ENCODE measurements at places on chromosomes 3 and 15. TPM values are rescaled to one million over a fixed set of nuclear protein-coding genes. Genes with fewer than 3 reads are reported as not detected.

Gene FAM81A
- 0.45 TPM for polyA plus RNA-seq

Gene RLBP1
- not detected for polyA plus RNA-seq

Gene UMPS
- 17.1 TPM for polyA plus RNA-seq

Gene PRR23B
- not detected for polyA plus RNA-seq

Gene TUSC7
- not detected for polyA plus RNA-seq
